ENCODE measurements at places on chromosomes 11 and 22.

GRCh38 chr11:133716602-133717001 is 128.7 kb downstream of the SPATA19 start:
- DNase-seq, result no peak

DNA sequence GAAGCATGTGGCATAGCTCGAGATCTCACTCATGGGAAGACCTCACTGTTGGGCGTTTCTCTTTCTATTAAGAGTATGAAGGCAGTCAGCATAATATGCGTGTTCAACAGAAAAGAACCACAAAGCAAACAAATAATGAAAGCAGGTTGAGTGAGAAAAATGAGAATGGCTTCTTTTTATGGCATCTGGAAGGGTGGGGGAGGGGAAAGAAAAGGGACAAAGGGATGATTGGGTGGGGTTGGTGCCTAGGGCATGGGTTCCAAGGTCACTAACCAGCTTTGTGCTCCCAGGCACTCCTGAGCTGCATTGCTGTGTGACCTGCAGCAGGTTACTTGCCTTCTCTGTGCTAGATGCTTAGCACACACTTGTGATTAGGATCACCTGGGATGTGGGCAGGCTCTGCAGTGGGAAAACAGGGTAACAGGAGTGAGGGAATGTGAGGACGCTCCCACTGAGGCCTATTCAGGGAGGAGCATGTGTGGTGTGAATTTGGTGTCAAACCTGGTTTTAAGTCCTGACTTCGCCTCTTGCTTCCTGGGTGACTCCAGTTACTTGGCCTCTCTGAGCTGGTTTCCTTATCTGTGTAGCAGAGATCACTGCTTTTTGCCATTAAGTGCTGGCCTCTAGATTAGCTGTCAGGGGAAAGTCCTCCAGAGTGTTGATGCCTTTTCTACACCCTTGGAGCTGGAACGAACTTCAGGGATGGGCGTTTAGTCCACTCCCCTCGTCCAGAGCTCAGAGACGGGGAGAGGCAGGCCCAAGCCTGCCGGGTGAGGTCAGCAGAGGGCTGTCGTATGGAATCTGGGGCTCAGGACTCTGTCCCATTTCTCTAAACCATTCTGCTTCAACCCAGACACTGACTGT is 74.8 kb downstream of the KIAA1671 start:
- DNase-seq, result no peak

DNA sequence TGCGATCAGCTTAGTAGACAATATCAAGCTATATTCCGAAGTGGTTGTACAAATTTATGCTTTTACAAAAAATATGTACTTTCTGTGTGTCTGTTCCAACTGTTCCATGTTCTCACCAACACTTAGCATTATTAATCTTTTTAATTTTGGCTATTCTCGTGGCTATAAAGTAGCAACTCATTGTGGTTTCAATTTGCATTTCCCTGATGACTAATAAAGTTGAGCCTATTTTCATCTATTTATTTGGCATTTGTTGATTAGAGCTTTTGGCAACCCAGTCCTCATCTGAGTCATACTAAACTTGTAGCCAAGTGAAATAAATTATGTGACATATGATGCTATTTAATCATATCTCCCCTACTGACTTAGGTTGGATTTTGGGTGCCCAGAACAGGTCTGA is 115.9 kb downstream of the FBXO7 start:
- no peak for DNase-seq

DNA sequence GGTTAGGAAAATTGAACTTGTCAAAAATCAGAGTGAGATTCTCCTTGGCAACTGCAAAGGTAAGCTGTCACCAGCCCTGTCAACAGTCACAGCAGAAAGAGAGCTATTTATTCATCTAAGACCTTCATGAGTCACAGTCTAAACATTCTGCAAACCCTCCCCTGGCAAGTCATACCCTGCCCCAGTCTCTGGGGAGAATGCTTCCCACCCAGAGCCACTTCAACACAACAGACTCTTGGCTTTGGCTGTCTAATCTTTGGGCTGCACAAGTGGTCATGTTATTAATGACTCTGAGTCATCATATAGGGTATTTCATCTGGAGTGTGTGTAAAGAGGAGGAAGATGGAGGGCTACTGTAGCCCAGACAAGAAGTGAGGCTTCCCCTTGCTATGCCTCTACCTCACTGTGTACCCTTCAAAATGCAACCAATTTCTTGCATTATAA is 153.4 kb downstream of the CCDC34 start:
- no peak for DNase-seq

DNA sequence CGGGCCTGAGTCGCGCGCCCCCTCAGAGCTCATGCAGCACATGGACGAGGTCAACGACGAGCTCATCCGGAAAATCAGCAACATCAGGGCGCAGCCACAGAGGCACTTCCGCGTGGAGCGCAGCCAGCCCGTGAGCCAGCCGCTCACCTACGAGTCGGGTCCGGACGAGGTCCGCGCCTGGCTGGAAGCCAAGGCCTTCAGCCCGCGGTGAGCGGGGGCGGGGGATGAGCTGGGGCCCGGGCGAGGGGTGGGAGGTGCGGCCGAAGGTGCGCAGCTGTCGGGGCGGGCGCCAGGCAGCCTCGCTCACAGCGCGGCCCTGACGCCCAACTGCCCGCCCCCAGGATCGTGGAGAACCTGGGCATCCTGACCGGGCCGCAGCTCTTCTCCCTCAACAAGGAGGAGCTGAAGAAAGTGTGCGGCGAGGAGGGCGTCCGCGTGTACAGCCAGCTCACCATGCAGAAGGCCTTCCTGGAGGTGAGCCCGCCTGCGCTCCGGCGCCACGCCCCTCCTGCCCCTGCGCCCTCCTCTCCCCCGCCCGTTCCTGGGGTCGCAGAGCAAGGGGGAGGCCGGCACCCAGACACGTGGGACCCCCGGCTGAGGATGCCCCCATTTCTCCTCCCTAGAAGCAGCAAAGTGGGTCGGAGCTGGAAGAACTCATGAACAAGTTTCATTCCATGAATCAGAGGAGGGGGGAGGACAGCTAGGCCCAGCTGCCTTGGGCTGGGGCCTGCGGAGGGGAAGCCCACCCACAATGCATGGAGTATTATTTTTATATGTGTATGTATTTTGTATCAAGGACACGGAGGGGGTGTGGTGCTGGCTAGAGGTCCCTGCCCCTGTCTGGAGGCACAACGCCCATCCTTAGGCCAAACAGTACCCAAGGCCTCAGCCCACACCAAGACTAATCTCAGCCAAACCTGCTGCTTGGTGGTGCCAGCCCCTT is 20.5 kb downstream of the EPS8L2 start:
- DNase-seq, result no peak
